ENCODE measurements at places on chromosomes 1 and 21.

- DNase-seq, result no peak
Observed at GRCh38 chr1:167404908-167405307, 113.4 kb downstream of the CD247 start.

DNA sequence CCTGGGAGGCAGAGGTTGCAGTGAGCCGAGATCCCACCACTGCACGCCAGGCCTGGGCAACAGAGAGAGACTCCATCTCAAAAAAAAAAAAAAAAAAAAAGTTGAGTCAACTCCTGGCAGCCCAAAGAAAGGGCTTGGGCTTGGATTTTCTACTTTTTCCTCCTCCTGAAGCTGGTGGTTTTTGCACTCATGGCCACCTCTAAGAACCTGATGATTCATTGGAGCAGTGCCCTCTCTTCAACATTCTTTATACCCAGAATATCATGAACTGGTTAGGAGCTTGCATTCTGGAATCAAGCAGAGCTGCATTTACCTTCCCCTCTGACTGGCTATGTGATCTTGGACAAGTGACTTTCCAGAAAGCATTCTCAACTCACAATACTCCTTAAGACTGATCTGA lies 3.5 kb upstream of the ACTA1 start:
- DNase-seq, result no peak

DNA sequence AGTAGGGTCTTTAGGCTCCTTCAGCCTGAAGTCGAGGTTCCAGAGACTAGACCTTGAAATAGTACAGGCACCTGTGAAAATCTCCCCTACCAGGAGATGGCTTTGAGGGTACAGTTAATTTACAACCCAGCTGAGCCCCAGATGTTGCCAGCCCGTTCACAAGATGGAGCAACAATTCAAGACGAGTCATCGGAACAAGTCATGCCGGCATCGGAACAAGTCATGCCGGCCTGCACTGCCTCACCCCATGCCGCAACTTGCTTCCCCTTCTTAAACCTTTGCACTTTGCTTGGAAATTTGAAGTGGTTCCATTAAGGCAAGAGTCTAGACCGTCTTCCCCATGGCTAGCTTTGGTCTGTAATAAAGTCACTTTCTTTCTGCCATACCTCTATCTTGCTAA lies 16.0 kb downstream of the HHAT start:
- DNase-seq, result no peak

DNA sequence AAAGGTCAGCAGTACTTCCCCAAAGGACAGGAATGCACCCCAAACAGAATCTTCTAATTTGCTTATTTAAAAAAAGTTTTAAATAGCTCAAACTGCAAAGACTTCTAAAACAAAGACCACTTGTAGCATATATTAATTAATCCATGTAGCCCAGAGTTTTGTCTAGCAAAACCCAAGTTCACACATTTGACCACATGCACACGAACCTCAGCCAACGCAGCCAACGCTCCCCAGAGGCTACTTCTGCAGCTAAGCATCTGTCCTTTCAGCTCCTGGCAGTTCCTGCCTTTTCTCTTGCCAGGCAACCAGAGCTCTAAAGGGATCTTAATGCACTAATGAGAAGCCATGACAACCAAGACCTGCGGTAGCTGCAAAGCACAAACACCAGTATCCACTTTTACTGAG lies 89.6 kb downstream of the RERE start:
- DNase-seq, result no peak

- DNase-seq, result no peak
Observed at GRCh38 chr1:33328817-33329216, 7.9 kb upstream of the A3GALT2 start.

GRCh38 chr21:44764319-44765230 lies 37.0 kb downstream of the UBE2G2 start:
- no peak for DNase-seq

GRCh38 chr1:183859831-183860230 lies 54.9 kb downstream of the RGL1 start:
- DNase-seq, result no peak

DNA sequence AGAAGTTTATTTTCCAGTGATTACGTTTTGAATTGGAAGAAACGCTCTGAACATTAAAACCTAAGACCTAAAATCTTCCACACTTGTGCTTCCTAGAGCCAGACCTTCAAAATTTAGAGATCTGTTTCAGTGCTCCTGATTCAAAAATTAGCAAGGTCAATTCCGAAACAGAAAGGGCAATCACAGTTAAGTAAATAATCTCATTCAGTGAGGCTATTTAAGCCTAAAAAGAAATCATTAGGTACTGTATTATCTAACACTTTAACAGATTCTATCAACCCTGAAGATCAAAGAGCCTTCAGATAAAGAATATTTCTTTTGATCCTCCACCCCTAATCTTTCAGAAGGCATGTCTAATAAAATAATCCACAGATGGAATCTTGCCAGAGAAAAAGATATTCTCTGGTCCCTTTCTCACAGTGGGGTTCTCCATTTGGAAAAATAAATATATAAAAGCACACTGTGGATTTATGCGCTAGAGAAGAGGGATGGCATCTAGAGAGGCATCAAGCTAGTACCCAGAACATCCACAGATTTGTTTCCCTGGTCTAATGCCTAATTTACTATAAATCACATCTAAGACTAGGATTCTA lies 54.4 kb downstream of the ZZZ3 start:
- DNase-seq, result no peak

GRCh38 chr1:90823686-90824085 lies 106.6 kb upstream of the BARHL2 start:
- DNase-seq, result no peak

DNA sequence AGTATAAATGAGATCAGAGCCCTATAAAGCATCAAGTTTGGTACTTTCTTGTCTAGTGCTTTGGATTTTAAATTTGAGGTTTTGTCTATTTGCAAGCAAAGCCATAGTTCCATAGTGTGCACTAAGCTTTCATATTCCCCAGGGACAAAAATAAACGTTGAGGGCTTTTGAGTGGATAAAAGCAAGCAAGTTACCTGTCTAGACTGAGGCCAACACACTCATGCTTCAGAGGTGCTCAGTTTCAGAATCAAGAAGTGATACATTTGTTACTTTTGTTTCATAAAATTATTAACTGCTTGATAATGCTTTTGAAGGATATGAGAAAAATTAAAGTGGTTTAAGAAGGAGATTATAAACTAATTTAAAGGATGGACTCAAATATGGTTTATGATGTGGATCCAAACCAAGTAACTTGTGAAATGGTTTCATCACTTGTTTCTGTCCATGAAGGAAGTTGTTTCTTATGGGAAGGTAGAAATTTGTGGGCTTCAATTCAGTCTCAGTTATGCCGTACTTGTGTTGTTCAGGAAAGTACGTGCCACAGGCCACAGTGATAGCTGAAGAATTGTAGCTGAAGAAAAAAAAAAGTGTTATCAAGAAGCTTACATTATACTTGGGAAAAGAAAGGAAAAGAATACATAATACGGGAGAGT lies 71.2 kb downstream of the CHRM3 start:
- DNase-seq, result no peak

DNA sequence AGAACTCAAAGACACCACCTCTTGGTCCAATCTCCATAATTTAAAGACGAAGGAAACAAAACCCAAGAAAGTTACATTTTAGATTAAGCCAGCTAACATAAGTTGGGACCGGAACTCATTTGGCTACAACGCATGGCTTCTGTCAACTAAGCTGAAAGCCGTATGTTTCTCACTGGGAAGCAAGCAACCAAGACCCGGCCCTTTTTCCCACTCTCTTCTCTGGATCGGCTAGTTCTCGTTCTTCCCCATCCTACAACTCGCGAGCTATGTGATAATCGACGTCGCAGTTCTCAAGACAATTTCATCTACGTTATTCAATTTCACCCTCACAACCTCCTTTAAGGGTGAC lies 601 bp downstream of the CCT8 start:
- DNase-seq, result peak; percentile 27

DNA sequence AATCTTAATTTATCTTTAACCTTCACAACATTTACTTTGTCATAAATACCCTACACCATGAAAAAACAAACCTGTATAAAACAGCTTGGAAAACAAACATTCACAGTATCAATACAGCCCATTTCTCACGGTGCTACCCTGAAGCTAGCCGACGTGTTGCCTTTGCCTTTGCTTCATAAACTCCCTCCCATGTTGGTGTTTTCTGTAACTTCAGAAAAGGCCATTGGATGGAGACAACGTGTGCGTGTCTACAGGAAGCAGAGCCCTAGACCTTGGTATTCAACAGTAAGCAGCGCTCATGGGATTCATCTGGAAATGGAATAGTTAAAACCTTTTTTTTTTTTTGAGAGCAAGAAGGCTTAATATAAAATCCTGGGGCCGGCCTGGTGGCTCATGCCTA lies 7.2 kb upstream of the PRDM15 start:
- DNase-seq, result no peak

GRCh38 chr1:78153092-78153736 lies 107.4 kb downstream of the GIPC2 start:
- DNase-seq, result no peak

- DNase-seq, result no peak
Observed at GRCh38 chr1:155191904-155192303, 15.8 kb downstream of the THBS3 start.

DNA sequence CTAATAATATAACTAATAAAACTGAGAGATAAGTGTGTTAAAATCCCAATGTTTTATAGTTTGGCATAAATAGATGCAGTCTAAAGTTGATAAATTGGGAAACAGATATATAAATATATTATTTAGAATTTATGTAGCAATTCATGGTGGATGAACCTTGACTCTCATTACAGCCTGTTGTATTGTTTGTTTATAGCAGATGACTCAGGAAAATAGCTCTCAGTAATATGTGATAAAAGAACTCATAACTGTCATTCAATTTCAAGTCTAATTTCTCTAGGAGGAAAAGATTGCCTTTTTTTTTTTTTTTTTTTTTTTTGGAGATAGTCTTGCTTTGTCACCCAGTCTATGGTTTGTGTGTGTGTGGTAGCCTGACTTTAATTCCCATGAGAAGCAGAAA lies 603.2 kb upstream of the PKN2 start:
- no peak for DNase-seq

- DNase-seq, result no peak
Observed at GRCh38 chr1:248013229-248013710, at the start of gene OR2L5. TSS of gene OR2L5 (plus strand) at chr1:248013660. CDS start at chr1:248021948, 8,288 bp downstream.

GRCh38 chr1:119470377-119470776 lies 36.6 kb upstream of the HSD3B1 start:
- no peak for DNase-seq

All from renal cortex interstitium (tissue), 15 donors.